DMS53 (cell line): ENCODE measurements at places on chromosomes 3 and 15.
A peak's percentile ranks its signal among the peaks of the same experiment; 100 is the strongest.

DNA sequence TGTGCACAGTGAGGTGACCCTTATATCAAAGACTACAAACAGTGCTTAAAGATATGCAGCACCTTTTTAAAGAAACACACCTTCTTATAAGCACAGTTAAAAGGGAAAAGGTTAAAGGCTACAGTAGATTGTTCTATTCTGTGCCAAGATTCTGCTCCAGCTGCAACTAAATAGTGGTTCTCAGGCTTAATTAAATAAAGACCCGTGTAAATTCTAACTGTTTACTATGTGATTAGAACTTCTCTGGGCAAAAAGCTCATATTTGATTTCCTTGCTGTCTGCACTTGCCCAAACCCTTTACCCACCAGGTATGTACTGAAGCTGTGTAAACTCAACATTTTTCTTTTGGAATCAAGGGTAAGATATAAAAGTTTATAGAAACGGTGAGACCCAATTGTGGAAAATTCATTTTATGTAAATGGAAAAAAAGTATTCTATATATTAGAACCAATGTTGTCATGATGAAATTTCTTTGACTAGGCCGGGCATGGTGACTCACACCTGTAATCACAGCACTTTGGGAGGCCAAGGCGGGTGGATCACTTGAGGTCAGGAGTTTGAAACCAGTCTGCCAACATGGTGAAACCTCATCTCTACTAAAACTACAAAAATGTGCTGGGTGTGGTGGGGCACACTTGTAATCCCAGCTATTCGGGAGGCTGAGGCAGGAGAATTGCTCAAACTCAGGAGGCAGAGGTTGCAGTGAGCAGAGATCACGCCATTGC lies 230.6 kb downstream of the MECOM start:
- no peak for DNase-seq

GRCh38 chr3:126347543-126348161 lies 9.6 kb downstream of the KLF15 start:
- no peak for DNase-seq

- no peak for DNase-seq
Observed at GRCh38 chr15:38487378-38487777, 33.5 kb downstream of the FAM98B start.

DNA sequence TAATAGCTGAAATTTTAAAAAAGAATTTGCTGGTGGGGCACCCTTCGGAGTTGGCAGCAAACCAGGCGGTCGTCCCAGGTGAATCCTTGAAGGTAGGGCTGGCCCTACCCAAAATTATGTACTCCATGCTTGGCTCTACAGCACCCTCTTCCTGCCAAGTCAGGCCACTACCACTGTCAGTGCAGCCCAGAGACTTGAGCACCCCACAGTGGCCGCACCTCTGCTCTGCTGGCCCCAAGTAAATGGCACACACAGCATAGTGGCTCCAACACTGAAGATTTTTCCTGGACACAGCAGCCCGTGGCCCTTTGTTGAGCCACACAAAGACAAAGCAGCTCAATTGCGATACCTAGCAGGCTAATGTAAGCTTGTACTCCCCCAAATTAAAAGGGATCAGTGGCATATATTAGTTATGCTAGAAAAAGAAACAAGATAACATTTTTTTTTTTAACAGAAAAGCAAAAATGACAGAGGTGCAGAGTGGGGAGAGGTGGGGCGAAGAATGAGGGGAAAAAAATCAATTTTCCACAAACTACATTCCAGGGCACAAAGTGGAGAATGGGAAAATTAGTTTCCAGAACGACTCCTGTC lies 250.5 kb downstream of the UACA start:
- peak; percentile 81 for DNase-seq

DNA sequence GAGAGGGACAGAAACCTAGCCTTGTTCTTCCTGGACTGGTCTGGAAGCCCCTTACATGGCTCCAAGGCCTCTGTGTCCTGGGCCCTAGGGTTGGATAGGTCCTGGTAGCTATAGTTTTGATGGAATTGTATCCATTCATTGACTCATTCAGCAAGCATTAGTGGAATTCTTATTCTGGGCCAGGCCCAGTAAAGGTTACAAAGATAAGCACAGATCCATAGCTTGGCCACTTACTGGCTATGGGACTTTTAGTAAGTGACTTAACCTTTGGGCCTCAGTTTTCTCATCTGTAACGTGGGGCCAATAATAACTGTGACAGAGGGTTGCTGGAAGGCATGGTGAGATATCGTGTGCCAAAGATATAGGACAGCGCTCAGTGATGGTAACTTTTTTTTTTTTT lies 13.6 kb upstream of the DAG1 start:
- DNase-seq: no peak

DNA sequence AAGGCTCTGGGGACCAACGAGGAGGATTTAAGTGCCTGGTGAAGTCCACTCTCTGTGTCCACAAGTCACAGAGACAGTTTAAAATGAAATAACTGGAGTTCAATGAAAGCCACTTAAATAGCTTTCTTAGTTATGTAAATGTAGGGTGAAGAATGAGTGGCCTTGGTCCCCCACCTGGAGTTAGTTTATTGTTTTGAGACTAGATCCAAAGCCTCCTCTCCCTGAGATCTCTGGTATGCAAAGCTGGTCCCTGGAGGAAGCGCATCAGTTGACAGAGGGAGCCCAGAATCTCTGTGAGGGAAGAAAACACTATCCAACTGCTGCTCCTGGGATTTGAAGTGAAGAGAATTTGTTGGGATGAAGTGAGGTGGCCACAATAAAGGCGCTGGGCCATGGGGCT lies 40.5 kb downstream of the EXOG start:
- DNase-seq: no peak

DNA sequence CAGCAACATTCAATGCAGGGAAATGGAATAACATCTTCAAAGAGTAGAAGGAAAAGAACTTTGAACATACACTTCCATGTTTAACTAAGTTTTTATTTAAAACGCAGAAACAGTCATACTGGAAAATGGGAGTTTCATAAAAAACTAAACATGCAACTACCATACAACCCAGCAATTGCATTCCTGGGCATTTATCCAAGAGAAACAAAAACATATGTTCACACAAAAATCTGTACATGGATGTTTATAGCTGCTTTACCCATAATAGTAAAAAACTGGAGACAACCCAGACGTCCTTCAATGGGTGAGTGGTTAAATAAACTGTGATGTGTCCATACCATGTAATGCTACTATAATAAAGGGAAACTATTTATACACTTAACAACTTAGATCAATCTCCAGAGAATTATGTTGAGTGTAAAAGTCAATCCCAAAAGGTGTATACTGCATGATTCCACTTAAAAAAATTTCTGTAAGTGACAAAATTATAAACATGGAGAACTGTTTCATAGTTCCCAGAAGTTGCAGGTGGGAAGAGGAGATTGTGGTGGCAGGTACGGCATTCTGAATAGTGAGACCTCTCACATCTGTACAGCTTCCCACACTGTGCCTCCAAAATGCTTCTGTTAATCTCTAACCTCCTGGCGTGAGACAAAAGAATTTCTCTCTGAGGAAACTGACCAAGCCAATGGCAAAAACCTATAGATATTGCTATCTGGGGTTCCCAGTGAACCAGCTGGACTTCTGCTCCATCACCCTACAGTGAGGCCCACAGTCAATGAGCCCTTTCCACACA lies 23.1 kb downstream of the ISG20 start:
- no peak for DNase-seq

- peak; percentile 55 for DNase-seq
Observed at GRCh38 chr15:39213385-39213840, 367.5 kb upstream of the THBS1 start.

GRCh38 chr3:43872301-43872700 lies 181.6 kb downstream of the ABHD5 start:
- no peak for DNase-seq

DNA sequence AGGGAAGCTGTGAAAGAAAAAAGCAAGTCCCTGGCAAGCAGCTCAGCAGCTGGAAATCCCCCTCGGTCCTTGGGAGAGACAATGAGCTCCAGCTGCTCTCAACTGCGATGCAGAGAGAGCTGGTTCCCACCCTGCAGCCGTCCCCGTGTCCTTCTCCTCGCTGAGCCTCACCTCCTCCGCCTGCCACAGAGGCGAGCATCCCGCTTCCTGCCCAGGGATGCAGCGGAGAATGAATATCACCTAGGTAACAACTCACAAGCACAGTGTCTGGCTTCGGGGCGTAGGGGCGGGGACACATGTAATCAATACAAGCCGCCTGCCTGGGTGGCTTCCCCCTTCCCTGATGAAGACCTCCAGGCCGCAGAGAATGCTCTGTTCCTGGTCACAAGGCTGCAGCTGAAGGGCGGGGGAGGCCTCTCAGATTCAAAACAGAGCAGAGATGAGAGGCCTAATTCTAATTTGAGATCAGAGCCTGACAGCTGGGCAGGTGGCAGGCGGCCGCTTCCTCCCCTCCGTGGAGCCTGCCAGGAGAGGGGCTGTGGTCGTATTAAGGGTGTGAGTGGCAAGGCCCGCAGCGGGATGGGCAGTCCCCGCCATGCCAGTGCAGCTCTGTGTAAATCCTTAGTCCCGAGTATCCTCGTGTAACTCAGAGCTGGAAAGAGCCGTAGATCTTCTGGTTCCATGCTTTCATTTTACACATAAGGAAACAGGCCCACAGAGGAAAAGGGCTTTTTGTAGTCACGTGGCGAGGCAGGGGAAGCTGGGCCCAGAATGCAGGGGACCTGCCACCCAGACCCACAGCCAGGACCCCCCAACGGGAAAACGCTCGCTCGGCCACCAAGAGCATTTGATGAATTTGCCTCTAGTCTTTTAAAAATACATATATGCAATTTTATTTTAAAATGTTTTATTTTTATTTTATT lies 24.3 kb downstream of the ZDHHC19 start:
- peak; percentile 70 for DNase-seq

GRCh38 chr3:55804170-55805095 lies 317.3 kb upstream of the WNT5A start:
- DNase-seq: peak; percentile 31

GRCh38 chr3:112814266-112814665 lies 32.4 kb downstream of the CD200R1L start:
- peak; percentile 40 for DNase-seq

- DNase-seq: no peak
Observed at GRCh38 chr3:55017876-55018275, 90.0 kb upstream of the LRTM1 start.
